ENCODE measurements at places on chromosomes 5 and 9.

GRCh38 chr9:70924895-70925547 is 196.4 kb downstream of the TRPM3 start:
- peak; percentile 82 for ATAC-seq

GRCh38 chr5:129973716-129974426 is 69.6 kb downstream of the CHSY3 start:
- no peak for ATAC-seq

GRCh38 chr5:151097061-151097460 is 16.2 kb upstream of the TNIP1 start:
- ATAC-seq: no peak

GRCh38 chr9:80946496-80947170 is 742.7 kb downstream of the TLE1 start:
- no peak for ATAC-seq

DNA sequence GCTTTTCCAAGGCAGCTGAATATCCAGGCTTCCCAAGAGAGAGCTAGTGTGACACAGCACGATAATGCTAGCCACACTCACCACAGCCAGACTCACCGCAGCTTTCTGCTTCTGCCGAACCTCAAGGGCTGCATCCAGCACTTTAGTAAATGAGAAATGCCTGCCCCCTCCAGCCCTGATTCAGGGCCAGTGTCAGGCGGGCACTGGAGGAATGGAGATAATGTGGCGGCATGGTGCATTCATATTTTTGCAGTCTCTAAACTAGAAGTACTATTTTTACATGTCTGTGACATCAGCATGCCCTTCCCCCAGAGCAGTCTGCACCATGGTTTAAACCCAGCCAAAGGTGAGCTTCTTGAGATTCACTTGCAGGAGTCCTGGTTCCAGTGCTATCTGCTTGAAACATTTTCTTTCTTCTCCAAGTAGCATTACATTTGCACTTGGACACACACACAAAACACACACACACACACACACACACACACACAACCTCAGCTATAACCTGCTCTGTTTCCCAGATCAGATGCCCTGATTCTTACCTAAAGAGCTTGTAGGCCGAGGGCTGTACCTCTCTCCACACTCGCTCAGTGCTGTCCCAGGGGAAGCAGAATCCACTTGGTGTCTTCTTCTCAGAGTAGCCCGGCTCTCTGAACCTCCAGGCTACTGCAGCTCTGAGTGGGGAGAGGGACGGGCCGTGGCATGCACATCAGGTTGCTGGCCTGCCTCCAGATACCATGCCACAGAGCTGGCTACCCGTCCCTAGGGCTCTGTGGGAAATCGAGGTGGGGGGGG is at the start of gene FGF1:
Gene FGF1 (minus strand): TSS at position 673 of the 792 bp plus-strand sequence. CDS start 71,963 bp downstream, outside the sequence.
- peak; percentile 45 for ATAC-seq

DNA sequence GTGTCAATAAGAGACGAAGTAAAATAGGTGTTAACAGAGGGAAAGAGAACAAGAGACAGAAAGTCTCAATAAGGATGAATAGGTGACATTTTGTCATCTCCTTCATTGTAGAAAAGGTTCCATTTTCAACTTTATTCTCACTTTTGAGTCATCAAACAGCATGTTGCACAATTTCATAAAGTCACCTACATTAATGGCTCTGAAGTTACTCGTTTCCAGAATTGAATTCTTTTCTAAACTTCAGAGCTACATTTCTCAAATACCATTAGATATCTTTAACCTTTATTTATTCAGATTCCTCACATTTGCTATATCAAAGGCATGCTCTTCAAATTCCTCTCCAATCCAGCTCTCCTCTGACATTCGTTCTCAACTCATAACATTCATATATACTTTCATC is 13.1 kb downstream of the ADAMTS6 start:
- ATAC-seq: no peak

GRCh38 chr5:141354900-141355469 is at the start of gene PCDHGA4:
TSS of gene PCDHGA4 (plus strand) at chr5:141355021. CDS start at chr5:141355108, 87 bp downstream.
- no peak for ATAC-seq

- no peak for ATAC-seq
Measured at GRCh38 chr9:113359385-113359784, 10.0 kb downstream of the BSPRY start.

- no peak for ATAC-seq
Measured at GRCh38 chr9:105636331-105636730, 25.9 kb upstream of the TAL2 start.

GRCh38 chr5:94024620-94025019 is 283.2 kb upstream of the POU5F2 start:
- ATAC-seq: no peak

DNA sequence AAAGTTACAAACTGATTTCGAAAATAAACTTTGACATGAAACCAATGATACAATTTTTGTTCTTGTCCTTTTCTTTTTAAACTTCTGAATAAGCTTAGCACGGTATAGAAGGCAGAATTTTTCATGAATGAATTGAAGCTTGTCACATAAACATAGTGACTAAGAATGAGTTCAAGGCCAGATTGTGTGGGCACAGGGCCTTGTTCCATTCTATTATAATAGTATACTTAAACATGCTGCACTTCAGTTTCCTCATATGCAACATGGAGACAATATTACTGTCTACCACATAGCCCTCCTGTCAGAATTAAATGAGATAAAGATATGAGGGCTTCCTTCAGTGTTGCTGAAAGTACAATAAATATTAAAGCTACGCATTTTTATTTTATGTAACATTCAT is 204.2 kb upstream of the HAPLN1 start:
- no peak for ATAC-seq

- no peak for ATAC-seq
Measured at GRCh38 chr5:127586811-127587210, 62.1 kb upstream of the CTXN3 start.

- no peak for ATAC-seq
Measured at GRCh38 chr5:109759306-109759705, 69.6 kb downstream of the MAN2A1 start.

- no peak for ATAC-seq
Measured at GRCh38 chr9:88084357-88085183, 53.7 kb downstream of the SPATA31C2 start.

- ATAC-seq: no peak
Measured at GRCh38 chr5:152546493-152546892, 141.4 kb upstream of the NMUR2 start.

DNA sequence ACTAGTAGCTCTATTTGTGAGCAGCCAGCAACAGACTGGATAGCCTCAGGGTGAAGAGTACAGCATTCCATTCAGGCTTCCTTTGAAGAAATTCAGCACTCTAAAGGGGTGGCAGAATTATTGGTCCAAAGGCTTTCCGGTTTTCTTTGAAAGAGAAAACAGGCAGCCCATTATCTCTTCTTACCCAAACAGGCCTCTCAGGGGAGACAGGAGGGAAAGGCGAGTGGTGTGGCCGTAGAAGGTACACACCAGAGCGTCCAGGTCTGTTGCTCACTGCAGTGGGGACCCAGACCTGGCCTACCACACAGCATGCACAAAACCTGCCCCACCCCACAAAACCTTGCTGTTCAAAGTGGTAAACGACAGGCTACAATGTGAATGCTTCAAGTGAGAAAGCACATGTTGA is 83.3 kb downstream of the ZNF608 start:
- no peak for ATAC-seq

- no peak for ATAC-seq
Measured at GRCh38 chr5:91006713-91007112, 376.4 kb downstream of the ARRDC3 start.

DNA sequence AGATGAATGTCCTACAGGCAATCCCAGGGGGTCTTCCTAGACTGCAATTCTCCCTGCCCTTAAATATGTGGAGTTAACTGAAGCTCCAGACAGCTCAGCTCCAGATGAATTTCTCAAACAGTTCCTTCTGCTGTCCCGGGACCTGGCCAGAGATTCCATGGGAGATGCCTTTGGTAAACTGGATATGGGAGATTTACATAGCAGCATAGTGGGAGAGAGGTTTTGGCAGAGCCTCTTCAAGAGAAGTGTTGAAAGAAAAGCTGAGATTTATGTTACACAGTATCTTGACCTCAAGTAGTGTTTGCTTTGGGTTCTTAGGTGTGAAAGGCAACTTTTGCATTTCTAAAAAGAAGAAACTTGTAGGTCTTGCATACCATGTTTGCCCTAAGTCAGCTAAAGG is 364.9 kb downstream of the ARRDC3 start:
- peak; percentile 20 for ATAC-seq

GRCh38 chr5:69451941-69452647 is 37.2 kb downstream of the MARVELD2 start:
- no peak for ATAC-seq

Data from gastroesophageal sphincter (tissue), 4 donors.